ENCODE measurements at places on chromosomes 2 and 18.

- DNase-seq, result no peak
Observed at GRCh38 chr2:108547606-108548005, 13.3 kb downstream of the LIMS1 start.

GRCh38 chr2:137862651-137863050 is 101.6 kb upstream of the HNMT start:
- no peak for DNase-seq

DNA sequence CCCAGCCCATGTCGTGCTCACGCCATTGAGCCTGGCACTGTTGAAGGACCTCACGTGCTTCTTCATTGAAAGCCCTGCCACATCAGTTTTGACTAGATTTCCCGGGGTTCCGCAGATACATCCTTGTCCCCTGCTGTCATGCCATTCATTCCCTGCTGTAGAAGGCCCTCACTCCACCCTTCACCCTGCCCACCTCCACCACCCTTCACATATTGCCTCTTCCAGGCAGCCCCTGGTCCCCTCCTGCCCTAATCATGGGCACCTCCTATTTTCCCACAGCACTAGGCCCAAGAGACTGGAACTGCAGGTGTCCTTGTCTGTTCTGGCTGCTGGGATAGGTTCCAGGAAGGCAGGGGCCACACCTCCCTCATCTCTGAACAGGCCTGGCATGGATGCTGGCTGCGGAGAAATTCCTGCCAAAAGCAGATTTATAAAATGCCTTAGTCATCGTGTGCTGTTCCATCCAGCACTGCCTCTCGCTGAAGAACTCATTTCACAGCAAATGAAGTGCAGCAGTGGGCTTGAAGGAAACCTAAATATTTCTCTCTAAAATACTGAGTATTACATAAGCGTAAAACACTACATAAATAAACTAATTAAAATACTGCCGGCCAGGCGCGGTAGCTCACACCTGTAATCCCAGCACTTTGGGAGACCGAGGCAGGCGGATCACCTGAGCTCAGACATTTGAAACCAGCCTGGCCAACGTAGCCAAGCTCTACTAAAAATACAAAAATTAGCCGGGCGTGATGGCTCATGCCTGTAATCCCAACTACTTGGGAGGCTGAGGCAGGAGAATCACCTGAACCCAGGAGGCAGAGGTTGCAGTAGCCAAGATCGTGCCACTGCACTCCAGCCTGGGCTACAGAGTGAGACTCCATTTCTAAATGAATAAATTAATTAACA is 38.4 kb downstream of the EIF4E2 start:
- no peak for DNase-seq

- no peak for DNase-seq
Observed at GRCh38 chr18:23814991-23815614, 125.8 kb downstream of the LAMA3 start.

DNA sequence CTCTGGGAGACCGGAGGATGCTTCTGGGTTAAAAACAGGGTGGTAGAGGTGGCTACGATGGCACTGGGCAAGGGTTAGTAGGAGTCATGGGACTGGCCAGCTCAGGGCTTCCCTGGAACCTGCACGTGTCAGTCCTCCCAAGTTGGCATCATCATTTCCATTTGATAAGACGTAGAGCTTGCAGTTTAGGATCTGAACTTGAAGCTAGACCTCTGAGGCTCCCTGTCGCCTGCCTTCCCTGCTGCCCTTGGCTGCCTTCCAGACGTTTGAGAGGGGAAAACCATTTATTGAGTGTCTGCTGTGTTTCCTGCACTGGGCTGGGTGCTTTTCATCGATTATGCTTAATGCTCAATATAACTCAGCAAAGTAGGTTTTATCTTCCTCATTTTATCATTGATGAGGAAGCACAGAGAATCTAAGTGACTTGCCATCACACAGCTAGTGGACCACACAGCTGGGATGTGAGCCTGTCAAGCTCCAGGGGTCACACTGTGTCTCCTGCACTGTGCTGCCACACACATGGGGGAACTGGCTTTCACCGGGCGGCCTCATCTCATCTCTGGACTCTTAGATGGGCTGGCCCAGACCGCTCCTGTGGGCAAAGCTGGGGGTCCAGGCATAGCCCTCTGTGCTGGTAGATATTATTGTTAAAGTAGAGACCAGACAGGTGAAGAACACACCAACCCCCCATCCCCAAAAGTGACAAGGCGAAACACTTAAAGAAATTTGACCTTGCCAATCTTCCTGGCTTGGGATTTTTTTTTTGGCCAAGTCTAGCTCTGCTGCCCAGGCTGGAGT is 7.8 kb downstream of the NT5DC4 start:
- no peak for DNase-seq

All from GF-D8 (cell line).